ENCODE measurements at places on chromosomes 3 and 15.

GRCh38 chr3:42052132-42052483, 39.0 kb upstream of the TRAK1 start:
- no peak for DNase-seq

DNA sequence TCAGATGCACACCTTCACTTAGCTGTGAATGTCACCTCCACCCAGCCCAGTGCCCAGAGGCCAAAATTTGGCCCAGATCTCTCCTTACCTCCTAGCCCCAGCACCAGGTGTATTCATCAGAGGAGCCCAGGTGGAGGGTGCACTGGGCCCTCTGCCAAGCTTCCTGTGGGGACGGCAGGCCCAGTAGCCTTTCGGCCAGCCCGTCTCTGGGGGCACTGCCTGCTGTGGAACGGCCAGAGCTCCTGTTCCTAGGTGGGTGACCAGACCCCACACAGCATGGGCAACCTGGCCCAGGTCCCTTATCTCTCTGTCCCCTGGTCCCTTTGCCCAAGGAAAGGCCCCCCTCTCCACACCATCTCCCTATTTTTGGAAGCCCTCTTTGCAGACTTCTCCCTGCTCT, 67.8 kb downstream of the AAGAB start:
- no peak for DNase-seq

- no peak for DNase-seq
These were observed 98.8 kb downstream of the ANP32A start for GRCh38 chr15:68721886-68722285.

GRCh38 chr15:69701198-69701597, 248.6 kb downstream of the RPLP1 start:
- no peak for DNase-seq

- DNase-seq = peak; percentile 83
These were observed 50.9 kb downstream of the MYL3 start for GRCh38 chr3:46812237-46812791.

GRCh38 chr3:133987136-133987535, 42.6 kb downstream of the SLCO2A1 start:
- DNase-seq = no peak

Measured in GM03348 (cell line).